ENCODE measurements at places on chromosomes 1 and 21.

DNA sequence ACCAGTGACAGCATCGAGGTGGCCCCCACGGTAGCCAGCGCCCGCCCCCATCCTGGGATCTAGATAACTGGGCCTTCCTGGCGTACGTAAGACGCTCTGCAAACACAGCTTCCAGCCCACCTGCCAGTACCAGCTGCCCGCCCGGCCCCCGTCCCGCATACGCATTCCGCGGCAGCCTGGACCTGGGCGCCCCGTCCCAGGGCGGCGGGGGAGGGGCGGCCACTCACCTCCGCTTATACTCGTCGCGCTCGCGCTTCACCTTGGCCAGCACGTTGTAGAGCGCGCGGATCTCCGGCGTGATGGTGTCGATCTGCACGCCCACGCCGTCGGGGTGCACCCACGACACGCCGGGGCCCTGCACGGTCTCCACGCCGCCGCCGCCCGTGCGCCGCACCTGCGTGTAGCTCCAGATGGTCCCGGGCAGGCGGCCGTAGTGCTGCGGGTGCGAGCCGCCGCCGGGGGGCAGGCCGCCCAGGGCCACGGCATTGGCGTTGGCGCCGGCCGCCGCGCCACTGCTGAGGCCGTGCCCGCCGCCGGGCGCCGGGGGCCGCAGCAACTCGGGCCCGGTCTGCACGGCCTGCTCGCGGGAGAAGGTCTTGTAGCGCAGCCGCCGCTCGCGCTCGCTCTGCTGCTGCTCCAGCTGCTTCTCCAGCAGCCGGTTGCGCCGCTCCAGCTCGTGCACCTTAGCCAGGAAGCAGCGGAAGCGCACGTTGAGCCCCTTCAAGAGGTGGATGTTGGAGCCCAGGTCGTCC lies 859 bp downstream of the IFFO2 start:
- DNase-seq: peak; percentile 84

DNA sequence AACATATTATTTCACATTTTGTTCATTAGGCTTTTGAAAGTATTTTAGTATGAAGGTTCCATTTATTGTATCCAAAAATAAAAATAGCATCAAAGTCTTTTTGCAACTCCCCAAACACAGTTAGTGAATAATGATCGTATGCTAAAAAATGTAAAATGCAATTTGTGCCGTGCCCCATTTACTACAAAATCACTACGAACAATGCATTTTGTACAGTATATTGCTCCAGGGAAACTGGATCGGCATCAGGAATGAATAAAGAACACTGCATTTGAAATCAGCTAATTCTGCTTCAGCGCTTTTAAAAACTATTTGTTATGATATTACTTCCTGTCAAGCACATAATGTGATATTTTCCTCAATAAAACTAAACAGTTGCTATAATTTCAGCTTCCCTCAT lies 547.8 kb downstream of the DPYD start:
- no peak for DNase-seq

GRCh38 chr21:46116776-46117585 lies 19.1 kb downstream of the COL6A2 start:
- DNase-seq: no peak

GRCh38 chr1:207362962-207363860 lies 41.7 kb downstream of the CD55 start:
- no peak for DNase-seq

DNA sequence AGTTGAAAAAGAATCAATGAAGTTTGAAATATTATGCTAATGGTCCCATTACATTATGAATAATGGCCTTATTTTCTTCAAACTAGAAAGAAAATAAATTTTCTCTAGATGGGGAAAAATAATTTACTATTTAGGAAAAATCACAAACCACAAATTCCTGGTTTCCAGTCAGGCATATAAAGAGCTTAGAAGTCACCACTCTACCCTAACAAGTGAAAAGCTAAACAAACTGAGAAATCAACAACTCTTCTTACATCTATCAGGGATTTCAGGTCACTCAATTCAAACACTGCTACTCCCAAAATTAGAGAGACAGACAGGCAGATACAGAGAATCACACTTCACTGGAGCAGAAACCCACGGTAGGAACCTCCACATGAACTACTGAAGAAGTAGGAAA lies 82.1 kb upstream of the LRRC7 start:
- DNase-seq: no peak

DNA sequence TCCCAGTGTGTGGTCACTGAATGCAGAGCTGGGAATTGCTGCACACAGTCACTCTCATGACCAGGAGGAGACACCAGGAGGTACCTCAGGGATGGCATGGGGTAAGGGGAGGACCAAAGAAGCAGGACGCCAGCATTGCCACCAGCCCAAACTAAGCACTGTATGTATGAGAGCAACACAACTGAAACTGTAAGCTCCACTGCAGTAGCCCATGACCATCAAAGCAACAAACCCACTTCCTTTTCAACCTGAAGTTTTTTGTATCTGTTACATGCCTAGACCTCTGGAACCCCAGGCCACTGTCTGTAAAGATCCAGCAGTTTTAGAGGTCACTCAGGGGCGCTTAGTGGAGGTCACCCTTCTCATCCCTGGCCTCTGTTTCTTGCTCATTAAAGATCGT lies 164.3 kb downstream of the SETD4 start:
- DNase-seq: no peak

- peak; percentile 55 for DNase-seq
Measured at GRCh38 chr1:209202830-209203532, 380.5 kb upstream of the CAMK1G start.

DNA sequence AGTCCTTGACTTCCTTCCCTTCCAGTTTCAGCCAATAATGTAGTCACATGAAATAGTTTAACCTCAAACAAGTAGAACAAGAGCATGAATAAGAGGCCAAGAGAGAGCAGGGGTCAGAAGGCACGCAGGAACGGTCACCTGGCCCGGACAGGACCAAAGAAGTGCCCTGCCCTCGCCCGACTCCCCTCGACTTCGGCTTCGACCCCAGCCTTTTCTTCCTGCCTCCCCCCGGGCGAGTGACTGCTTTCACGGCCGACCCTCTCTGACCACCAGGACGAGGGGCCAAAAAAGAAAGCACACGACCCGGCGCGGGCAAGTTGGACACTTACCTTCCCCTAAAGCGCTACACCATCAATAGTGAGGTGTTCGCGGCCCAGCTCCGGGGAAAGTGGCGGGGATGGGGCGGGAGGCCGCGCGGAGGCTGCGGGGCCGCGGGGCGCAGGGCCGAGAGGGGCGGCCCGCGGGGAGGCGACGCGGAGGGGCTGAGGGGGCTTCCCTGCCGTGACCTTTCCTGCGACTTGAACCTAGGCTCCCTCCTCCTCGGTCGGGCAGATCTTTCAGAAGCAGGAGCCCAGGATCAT lies 519 bp downstream of the RERE start:
- DNase-seq: peak; percentile 54

DNA sequence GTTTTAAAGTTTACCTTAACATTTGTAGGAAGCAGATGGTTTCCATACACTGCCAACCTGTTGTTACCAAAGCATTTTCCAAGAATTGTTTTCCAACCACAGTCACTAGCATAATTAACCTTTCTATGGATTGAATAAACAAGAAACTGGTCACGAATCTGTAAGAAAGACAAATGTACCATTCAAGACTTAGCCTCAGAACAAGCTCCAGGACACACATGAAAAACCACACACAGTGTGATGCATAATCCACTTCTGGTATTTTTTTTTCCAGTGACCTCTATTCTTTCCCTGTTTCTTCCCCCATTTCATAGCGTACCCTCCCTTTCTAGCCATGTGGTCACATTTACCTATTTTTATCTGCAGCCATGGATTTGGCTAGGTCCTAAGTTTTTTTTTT lies 29.6 kb upstream of the C1orf87 start:
- DNase-seq: no peak

- DNase-seq: no peak
Measured at GRCh38 chr1:181390410-181391077, 92.8 kb upstream of the CACNA1E start.

DNA sequence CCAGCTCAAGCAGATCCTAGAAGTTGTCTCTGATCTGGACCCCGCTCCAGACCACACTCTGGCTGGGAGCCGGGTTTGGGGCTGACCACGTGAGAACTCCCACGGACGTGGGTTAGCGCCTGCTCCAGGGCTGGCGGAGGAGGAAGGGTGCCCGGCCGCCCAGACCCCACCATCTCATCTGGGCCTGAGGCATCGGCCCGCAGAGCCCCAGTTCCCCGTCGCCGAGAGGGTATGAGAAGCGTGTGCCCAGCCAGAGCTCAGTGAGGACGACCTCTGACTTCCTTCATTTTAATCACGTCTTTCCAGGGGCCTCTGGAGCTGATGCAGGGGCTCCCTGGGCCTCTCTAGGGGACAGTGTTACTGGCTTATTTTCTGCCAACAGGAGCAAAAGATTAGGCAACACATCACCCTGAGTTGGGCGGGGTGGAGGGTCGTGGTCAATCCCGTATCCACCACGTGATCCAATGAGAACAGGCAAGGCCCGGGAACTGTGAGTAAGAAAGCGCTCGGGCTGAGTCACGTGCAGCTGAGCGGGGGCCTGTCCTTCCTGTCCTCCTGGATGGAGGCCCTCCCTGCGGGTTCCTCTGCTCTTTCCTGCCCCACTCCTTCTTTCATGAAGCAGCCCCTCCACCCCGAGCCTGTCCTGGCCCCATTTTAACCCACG lies 81.1 kb downstream of the SIK1 start:
- DNase-seq: no peak
